ENCODE measurements at places on chromosomes 11 and 22.

DNA sequence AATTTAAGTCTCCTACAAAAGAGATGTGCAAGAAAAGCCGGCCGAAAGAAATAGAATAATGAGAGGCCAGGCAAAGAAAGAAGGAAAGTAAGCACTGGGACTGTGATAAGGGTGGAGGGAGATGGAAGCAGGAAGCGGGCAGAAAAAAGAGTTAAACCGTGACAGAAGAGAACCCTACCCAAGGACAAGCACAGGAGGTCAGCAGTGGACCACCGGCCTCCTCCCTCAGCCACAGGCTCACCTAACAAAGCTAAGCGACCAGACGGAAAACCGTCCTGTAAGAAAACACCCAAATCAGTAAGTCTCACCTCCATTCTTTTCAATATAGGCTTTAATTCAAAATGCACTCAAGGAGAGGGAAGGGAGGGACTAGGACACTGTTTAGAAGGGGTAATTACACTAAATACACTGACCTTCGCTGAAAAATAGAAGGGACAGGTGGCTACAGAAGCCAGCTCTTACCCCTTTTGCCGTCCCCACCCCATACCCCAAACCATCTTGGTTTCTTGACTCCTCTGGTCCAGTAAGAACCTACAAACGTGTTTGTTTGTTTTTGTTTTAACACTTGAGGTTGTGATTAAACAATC is 1.9 kb downstream of the FAM181B start:
- DNase-seq: no peak

GRCh38 chr11:35892166-35892565 is 51.7 kb upstream of the LDLRAD3 start:
- DNase-seq: no peak

DNA sequence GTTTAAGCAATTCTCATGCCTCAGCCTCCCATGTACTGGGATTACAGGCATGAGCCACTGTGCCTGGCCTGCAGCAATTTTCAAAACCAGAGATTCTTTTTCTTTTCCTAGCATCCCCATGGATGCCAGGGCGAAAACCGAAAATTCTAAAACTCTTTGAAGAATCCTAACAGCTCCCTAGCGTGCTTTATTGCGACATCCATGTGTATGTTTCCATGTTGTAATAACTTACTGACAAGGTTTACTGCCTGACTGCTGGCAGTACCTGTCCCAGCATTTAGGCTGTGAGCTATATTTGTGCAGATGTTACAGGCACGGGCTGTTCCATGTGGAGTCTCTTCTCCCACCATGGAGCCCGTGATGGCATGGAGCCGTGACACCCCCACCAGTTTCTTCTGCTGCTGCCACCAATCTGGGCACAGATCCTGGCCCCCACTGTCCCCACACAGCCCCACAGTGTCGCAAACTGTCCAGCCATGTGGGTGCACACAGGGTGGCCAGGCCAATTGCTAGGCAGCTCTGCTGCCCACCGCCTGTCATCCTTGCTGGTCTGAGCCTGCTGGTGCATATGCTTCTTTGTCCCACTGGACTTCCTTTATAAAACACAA is 7.1 kb upstream of the TAB1 start:
- DNase-seq: no peak

DNA sequence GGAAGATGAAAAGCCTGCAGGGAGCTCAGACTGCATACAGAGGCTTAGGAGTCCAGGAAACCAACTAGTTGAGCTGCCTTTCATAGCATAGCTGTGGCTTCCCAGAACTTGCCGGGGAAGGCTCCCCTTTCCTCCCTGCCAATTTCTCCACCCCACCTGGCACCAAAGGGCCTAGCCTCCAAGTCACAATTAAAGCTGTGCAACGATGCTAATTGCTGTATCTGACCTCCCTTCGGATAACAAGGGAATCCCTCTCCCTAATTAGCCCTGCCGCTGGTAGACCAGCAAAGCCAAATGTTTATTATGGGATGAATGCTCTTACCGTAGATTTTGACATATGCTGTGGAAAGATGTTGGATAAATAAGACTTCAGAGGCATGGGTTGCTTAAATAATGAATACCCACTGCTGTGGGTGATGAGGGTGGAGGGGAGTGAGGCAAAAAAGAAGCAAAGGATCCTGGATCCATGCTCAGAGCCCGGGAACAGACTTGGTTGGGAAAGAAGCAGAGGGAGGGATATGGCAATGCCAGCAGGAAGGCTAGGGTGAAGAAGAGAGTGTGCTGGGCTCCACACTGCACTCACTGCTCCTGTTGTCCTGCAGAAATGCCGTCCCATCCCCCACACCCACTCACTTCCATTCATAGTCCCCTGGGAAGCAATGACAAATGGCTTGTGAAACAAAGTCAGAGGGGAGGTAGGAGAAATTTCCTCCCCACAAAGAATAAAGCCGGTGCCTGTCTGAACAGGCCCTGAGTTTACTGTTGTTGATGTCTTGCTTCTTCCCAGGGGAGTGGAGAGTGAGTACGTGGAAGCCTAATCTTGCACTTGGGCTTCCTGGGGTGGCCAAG is 608.1 kb upstream of the CADM1 start:
- DNase-seq: no peak

- DNase-seq: no peak
Observed at GRCh38 chr11:124840666-124841065, 24.6 kb upstream of the ROBO3 start.

- DNase-seq: no peak
Observed at GRCh38 chr22:41913842-41914534, 886 bp downstream of the SHISA8 start.

- no peak for DNase-seq
Observed at GRCh38 chr22:38208551-38208968, 6.8 kb downstream of the MAFF start.
